ENCODE measurements at places on chromosomes 1 and 21.

GRCh38 chr1:17119076-17119772, at the start of gene PADI2:
Gene PADI2, minus strand, starts transcription at chr1:17119451. Its CDS starts 80 bp downstream, at chr1:17119371.
- DNase-seq = no peak

DNA sequence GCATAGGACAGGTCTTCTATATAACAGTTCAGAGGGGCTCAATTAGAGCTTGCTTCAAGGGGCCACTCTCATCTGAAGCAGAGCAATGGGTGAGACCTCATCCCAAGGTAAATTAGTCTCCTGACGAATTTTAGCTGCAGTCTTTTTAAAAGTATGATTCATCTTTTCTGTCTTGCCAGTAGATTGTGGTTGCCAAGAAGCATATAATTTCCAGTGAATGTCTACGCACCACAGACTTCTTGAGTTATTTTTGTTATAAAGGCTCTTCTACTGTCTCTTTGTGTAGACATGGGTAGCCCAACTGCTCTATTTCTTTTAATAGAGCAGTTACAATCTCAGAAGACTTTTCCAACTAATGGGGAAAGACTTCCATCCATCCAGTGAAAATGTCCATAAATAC, 108.9 kb upstream of the FMN2 start:
- no peak for DNase-seq

GRCh38 chr1:233289676-233290075, 5.8 kb downstream of the PCNX2 start:
- no peak for DNase-seq

GRCh38 chr1:203216274-203217138, 13.0 kb downstream of the CHIT1 start:
- no peak for DNase-seq

DNA sequence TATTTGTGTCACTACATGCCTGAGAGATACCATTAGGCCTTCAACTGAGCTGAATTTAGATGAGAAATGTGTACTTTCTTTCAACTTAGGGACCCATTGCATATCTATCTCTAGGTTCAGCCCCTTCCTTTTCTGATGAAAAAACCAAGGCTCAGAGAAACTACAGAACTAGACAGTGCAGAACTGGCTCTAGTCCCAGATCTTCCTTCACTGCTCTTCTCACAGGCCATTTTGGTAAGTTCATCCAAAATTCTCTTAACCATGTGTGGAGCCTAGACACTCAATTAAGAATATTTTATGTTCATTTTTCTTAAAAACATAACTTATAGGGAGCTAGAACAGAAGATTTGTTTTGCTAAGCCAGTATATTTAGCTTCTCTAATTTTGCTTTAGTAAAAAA, 128.9 kb downstream of the ASTN1 start:
- DNase-seq = no peak
